ENCODE measurements at places on chromosomes 5 and 9.

DNA sequence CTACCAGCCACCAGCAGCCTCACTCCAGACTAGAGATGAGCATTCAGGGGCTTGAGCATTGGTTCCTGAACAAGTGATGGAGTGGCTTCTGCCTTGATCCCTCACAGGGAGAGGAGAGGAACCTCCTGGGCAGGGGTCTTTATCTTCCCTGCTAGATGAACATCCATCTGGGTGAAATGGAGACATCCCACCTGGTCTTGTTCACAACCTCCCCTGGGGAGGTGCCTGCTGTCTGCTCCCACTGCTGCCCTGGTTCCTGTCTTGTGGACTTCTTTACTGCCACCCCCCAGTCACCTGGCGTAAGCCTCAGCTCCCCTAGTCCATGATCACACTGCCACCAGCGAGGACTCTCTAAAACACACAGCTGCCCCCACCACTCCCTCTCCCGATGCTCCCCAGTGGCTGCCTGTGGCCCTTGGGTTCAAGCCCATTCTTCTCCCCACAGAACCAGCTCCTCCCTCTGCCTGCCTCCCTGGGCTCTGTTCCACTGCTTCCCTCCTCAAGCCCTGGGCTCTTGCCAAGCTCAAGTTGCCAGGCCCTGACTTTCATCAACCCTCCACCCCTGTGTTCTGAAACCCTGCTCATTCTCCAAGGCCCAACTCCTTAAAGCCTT lies 51.5 kb downstream of the COL15A1 start:
- no peak for DNase-seq

- no peak for DNase-seq
These were observed 229.9 kb downstream of the PIK3R1 start for GRCh38 chr5:68445257-68446069.

DNA sequence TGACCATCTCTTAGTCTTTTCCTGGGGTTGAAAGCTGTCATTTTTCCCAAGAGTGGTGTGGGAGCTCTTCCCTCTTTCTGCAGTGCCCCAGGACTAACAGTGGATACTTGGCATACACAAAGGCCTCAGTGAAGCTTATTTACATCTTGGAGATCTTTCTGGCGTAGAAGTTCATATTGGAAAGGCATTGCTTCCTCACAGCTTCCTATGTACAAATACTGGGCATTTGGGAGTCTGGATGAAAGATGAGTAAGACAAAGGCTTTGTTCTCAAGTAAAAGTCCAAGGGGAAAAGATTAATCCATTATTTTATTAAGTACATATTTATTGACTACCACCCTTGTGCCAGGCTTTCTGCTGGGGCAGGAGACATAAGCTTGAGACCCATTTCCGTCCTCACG lies 22.0 kb downstream of the MAP3K1 start:
- no peak for DNase-seq

- no peak for DNase-seq
These were observed 58.6 kb downstream of the STK10 start for GRCh38 chr5:172129256-172129910.

- no peak for DNase-seq
These were observed 1354.8 kb downstream of the PTPRD start for GRCh38 chr9:9257999-9258498.

GRCh38 chr5:1375871-1376810 lies 31.2 kb upstream of the CLPTM1L start:
- no peak for DNase-seq

DNA sequence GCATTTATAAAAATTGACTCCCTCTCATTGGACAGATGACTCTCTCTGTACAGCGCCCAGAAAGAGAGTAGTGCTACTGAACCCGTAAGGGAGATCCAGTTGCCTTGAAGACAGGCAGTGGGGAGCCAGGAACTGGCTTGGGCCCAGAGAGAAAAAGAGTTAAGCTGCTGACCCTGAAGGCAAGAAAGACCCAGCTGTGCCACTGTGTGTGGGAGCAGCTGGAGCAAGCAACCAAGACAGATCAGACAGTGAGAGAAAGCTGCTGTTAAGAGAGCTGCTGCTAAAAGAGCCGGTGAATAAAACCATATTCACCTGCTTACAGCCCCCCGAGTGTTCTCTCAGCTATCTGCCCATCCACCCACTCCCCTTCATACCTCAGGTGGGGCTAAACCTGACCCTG lies 149.7 kb upstream of the ADAMTS16 start:
- DNase-seq, result no peak

DNA sequence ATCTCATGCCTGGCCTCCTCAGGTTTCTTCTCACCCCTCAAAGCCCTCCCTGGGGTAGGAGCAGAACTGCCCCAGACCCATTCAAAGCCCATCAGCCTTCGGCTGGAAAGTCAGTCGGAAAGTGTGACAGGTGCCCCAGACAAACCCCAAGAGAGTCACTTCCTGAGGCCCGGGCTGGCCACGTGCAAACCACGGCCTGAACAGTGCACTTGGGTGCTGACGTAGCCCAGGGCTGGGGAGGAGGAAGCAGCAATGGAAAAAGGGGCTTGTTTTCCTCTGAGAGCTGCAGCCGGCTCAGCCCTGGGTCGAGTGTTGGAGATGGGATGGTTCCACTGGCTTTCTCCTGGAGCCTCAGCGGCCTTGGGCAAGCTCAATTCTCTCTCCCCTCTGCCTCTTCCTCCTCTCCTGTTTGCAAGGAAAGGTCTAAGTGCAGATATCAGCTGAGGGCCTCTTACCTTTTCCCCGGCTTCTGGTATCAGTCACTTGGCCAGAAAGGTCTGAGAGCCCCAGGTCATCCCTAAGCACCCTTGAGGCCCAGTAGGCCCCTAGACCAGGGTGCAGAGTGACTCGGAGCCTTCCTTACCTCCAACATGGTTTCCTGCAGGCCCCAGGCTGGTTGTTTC lies 5.9 kb upstream of the EGR1 start:
- DNase-seq, result peak; percentile 70

GRCh38 chr9:77997611-77998284 lies 33.9 kb downstream of the GNAQ start:
- DNase-seq, result no peak

GRCh38 chr9:130680836-130681768 lies 12.5 kb upstream of the EXOSC2 start:
- DNase-seq, result peak; percentile 36

Data from stimulated activated CD8-positive, alpha-beta memory T cell treated with anti-CD3 and anti-CD28 coated beads, Interleukin-2, amount 100 ng/mL, for 1 hour (primary cell).